ENCODE measurements at places on chromosomes 11 and 22.

DNA sequence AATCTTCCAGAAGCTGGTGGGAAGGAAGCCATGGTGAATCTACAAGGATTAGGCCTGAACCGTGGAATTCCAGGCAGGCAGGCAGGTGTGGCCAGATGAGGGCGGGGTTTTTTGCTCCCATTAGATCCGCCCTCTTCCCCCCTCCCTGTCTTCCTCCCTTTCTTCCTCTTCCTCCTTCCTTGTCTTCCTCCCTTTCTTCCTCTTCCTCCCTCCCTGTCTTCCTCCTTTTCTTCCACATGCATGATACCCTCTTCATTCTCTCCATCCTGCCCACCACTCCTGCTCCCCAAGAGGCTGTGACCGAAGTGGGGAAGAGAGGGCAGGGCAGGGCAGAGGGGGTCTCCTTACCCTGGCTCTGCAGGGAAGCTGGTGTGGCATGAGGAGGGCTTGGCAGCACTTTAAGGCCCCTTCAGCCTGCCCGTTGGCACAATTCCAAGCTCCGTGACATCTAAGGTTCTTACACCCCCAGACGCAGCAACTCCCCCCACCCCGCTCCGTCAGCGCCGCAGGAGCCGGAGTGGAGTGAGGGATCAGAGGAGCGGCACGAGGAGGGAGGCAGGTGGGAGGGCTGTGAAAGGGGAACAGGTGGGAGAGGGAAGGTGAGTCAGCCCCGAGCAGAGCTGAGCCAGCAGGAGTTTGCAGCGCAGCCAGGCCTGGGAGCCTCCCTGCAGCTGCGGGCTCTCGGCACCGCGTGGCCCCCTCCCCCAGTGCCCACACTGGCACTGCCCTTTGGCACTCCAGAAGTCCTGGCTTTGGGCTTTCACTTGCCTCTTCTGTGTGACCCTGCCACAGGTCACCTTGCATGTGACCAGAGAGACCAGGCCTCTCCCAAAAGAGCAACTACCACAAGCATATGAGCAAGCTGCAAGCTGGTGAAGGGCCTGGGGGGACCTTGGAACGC is 32.1 kb downstream of the KCNJ4 start:
- no peak for DNase-seq

DNA sequence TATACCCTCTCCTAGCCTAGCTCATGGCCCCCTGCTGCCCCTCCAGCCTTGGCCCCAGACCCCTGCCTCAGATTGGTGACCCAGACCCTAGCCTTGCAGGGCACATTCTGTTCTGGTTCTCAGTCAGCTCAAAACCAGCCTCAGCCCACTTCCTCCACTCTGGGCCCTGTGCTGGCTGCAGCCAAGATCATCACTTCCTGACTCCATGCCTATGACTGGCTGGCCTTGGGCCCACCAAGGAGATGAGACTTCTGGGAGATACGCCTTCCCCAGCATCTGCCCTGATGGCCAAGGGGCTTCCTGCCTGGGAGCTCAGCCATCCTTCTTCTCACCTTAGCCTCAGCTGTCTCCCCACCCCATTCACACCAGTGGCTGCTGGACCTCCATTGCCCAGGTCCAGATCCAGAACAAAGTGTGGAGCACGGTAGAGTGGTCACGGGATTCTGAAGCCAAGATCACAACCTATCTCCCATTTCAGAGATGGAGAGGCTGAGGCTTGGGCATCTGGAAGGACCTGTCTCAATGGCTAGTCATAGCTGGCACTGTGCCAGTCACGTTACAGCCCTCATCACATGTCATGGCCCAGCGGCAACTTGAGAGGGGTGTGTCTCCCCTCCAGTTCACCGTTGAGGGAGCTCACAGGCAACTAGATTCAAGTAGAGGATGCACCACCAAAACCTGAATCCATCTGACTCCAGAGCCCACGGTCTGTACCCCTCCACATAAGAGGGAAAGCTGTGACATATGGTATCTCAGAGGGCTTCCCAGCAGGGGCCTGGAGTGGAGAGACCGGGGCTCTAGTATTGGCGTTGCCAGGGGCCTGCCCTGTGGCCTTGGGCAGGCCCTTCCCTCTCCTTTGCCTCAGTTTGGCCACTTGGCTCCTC is 43.0 kb upstream of the KLHL35 start:
- DNase-seq: peak; percentile 29

DNA sequence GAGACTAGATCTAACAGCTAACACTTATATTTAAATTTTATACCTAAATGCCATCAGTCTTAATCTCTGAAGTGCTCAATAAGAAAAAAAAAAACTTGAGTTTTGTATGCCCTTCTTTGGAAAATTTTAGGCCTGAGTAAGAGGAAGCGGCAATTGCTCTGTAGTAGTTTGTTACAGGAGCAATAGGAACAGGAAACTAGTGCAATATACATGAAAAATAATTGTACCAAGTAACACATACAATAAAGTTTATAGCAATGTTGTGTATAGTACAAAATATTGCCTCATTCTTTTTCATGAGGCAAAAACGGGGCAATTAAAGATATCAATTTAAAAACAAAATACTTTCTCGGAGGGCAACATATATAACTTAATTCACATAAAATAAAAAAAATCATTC is 19.7 kb downstream of the OR5AK2 start:
- DNase-seq: no peak

DNA sequence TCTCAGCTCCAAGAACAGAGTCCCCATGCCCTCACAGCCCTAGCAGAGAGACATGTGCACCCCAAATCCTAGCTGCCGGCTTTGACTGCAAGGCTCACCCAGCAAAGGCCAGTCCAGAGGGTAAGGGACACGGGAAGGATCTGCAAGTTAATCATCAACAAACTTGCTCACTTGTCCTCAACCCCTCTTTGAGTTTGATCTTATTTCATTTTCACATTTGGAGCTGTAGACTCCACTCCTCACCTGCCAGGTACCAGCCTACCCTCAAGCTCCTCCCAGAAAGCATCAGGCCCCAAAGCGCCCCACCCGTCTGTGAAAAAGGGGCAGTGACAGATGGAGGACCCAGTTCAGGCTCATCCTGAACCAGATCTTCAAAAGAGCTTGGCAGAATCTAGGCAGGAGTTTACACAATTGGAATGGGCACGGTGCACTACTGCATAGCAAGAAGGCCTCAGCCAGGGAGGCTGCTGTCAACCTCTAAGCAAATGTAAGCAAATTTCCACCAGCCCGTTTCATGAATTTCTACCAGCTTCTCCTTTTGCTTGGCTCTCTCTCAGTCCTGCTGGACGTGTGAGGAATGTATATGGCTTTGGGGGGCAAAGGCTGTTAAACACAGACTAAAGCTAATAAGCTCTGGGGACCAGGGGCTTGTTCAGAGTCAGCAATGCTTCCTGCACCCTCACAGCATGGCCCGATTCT is 5.5 kb downstream of the EHD1 start:
- no peak for DNase-seq

- DNase-seq: no peak
These were observed 93.4 kb downstream of the ARHGAP42 start for GRCh38 chr11:100780470-100780869.

- no peak for DNase-seq
These were observed 7.7 kb downstream of the TBC1D22A start for GRCh38 chr22:46770151-46770641.

DNA sequence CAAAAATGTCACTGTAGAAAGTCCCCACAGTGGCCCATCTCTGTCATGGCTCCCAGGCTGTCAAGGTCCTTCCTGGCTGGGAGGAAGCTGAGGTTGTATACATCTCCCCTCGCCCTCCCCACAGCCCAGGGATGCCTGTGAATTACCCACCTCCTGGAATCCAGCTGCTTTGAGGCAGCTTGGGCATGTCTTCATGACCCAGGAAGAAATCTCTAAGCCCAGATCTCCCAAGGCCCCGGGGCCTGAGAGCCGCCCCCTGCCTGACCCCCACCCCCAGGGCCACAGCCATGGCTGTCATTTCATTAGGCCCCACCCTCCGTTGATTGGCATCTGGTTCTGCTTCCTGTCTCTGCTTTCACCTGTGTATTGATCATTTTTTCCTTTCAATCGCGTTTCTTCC is 207.5 kb downstream of the TBC1D22A start:
- DNase-seq: no peak

DNA sequence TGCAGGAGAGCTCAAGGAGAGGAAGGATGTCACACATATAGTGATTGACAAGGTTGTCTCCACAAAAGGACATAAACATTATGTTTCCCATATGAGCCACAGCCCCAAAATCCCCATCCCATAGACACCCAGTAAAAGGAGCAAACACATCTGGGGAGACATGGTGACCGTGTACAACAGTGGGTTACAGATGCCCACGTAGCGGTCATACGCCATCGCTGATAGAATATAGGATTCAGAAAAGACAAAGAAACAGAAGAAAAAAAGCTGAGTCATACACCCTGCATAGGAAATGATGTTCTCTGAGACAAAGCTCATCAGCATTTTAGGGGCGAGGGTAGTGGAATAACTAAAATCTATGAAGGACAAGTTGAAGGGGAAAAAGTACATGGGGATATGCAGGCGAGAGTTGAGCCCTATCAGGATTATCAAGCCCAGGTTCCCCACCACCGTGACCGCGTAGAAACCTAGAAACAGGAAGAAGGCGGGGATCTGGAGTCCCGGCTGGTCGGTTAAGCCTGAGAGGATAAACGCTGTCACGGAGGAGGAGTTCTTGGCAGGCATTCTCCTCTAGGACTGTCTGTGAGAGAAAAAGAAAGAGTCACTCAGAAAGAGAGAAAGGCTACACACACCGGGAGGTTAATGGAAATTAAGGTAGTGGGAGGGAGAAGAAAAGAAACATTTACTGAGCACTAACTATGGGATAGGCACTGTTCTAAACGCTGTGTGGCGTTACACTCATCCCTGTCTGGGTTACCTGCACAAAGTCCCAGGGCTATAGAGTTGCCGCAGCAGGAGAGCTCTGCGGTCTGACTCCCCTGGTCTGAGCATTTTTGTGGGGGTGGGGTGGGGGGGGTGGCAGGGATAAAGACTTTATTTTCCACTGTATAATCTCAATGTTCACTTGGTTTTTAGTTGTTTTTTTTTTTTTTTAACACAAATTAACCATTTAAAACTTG is 36.1 kb upstream of the OR8B8 start:
- peak; percentile 30 for DNase-seq

DNA sequence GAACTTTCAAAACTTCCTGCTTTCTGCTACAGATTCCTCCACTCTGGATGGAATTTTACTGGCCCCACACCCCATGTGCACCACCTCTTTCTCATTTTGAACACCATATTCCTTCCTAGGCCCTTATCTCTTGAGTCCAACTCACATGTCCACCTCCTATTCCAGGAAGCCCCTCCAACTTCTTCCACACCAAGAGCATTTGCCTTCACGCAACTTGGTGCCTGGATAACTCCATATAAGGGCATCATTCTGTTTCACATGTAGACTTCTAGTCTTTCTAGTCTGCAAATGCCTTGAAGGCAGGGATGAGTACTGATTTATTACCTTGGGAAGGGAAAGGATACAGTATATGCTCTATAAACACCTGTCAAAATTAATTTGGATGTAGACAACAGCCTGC is 17.5 kb downstream of the GAB2 start:
- no peak for DNase-seq

- no peak for DNase-seq
These were observed 41.9 kb downstream of the DNHD1 start for GRCh38 chr11:6538945-6539344.

DNA sequence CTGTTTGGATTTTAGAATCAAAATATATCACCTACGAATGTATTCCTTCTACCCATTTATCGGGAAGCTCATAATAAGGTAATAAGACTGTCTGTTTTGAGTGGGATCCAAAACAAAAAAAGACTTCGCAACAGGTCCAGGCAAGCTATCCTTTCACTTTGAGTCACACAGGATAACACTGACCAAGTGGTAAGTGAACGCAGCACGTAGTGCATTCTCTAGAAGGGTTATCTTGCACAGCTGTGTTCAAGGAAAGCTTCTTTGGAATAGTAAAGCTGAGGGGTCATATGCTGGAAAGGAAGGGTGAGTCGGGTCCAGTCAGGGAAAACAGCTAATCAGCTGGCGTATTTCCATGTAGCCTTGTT is 22.3 kb upstream of the NRGN start:
- no peak for DNase-seq

DNA sequence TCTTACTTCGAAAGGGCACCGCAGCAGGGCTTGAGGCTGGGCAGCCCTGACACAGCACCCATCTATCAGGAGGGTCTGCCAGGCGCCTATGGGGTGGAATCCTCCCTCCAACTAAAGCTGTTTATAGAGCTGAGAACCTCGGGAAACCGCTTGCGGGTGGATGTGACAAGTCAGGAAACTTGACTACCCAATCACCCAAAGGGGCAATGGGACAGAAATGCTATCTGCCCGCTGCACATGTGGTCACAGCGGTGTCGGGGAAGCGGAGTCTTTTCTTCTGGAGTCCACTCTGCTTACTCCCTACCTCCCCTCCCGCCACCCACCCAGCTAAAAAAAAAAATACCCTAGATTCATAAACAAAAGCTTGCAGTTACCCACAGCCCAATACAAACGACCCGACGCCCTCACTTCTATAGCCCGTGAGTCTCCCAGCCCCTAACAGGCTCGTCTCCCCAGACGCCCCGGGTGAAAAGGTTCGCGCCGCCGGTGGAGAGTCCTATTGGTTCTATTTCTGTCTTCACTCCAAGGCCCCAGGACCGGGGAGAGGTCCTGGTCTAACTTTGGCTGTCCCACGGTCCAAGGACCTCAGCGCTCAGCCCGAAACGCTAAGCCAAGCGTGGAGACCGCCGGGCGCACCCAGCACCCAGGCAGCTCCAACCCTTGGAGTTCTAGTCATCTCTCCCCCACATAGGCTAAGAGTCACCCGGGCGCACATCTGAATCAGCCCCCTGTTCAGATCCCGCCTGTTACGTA is 1.4 kb downstream of the TRPC6 start:
- no peak for DNase-seq

DNA sequence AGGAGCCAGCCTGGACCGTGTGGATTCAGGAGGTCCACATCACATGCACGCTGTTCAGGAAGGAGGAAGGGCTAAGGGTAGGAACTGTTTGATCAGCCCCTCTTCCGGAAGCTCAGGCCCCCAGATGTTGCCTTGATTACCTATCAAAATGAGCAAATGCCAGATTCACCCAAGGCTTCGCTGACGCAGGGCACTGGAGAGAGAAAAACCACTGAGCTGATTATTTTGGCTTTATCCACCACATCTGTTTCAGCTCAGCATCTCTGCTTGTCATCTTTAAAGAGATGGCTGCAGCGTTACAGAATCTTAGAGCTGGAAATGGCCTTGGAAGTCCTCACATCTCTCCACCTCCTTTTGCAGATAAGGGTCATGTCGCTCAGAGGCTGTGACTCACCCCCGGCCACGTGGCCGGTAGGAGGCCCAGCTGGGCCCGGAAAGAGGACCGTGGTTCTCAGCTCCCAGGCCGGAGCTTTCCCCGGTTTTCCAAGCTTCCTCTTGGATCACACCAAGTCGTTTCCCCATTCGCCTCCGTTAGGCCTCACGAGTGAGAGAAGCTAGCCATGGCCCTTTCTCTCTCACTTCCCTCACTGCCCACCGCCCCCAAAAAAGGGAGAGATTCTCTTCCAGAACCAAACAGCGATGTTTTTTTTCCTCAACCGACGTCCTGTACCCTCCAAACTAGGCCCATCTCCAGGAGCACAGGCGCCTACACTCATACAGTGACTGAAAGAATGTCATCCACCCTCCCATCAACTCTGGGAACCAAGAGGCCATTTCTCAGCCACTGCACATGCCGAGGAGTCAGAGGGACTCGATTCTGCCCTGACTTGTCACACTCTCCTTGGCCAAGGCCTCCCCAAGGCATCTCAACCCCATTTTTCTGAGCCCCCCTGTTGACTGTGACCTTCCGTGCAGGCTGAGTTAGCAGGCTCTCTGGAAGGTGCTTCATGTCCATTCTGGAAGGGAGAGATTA is 37.6 kb downstream of the LIF start:
- peak; percentile 62 for DNase-seq
